ENCODE measurements at places on chromosomes 11 and 22. TPM values are rescaled to one million over a fixed set of nuclear protein-coding genes. Genes with fewer than 3 reads are reported as not detected.
A peak's percentile ranks its signal among the peaks of the same experiment; 100 is the strongest.

MMP11 gene
- 4.4 TPM for polyA plus RNA-seq

KRTAP5-10 gene
- polyA plus RNA-seq = 0.08 TPM

BLID gene
- polyA plus RNA-seq = not detected

DAGLA gene
- 1.2 TPM for polyA plus RNA-seq

TLCD5 gene
- 1.6 TPM for polyA plus RNA-seq

OR8H3 gene
- polyA plus RNA-seq = not detected

GRCh38 chr11:20669820-20670684 is 666 bp downstream of the NELL1 start:
- DNase-seq = no peak
- H3K27me3 ChIP-seq = peaks cover 89% of the 10 kb centered on the region
- H3K36me3 ChIP-seq = no peaks in the 10 kb centered on the region
- H3K4me1 ChIP-seq = no peaks in the 10 kb centered on the region
- no peak overlapping the region for H3K27ac ChIP-seq
- no peak overlapping the region for H3K4me3 ChIP-seq

- H3K36me3 ChIP-seq = no peaks in the 10 kb centered on the region
- DNase-seq = peak; percentile 88
- H3K27ac ChIP-seq = peak overlapping the region; percentile 50
- H3K4me3 ChIP-seq = no peak overlapping the region
- H3K27me3 ChIP-seq = no peaks in the 10 kb centered on the region
- peaks cover 96% of the 10 kb centered on the region for H3K4me1 ChIP-seq
Measured at GRCh38 chr11:114074546-114075343, 15.2 kb downstream of the ZBTB16 start.

DNA sequence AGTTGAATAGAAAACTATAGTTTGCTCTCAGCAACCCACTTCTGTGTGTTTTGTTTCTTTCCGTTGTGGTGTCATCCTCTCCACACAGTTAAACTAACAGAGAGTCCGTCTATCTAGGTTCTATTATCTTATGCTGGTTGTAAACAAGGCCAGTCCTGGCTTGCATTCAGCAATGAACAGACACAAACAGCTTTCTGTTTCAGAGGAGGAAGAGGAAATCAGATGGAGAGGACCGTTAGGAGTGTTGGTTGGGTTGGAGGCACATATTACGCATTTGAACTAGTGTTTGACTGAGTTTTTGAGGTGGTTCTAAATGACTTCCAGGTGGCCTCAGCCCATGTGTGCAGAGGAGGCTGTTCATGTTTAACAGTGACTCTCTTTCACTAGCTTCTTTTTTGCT is 129.5 kb upstream of the SORL1-AS1 start:
- no peaks in the 10 kb centered on the region for H3K27me3 ChIP-seq
- H3K36me3 ChIP-seq = no peaks in the 10 kb centered on the region

DNA sequence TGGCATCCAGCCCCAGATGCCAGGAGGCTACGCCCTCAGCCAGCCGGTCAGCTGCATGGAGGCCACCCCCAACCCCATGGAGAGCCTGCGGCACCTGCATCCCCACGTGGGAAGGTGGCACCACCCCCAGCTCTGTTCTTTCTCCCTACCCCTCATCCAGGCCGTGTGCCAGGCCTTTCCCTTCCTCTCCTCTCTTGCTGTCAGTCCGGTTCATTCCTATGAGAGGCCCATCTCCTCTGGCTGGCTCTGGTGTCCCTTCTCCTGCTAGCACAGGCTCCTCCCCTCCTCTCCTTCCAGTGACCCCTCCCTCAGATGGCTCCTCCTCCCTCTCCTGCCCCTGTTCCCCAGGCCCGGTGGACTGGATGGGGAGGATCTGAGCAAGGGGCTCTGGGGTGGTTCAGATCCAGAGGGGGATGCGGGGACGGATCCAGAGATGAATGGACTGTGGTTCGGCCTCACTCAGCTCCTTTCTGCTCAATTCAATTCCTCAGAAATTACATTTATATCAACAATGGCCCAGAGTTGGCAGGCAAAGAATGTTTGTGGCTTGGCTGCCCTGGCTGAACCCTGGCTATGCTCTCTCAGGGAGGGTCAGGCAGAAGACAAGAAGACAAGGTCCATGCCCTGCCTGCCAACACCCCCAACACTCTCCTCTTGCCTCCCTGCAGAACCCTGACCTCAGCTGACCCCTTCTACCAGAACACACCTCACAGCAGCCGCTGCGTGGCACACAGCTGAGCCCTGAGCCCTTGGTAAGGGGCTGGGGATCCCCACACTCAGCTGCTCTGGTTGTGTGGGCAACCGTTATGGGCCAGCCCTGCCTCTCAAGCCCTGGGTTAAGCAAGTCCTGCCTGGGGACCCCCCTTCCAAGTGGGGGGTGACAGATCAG is 18.5 kb upstream of the LRRC10B start:
- H3K27me3 ChIP-seq = no peaks in the 10 kb centered on the region
- no peak overlapping the region for H3K27ac ChIP-seq
- H3K4me3 ChIP-seq = no peak overlapping the region
- H3K36me3 ChIP-seq = no peaks in the 10 kb centered on the region
- no peak for DNase-seq
- peaks cover 29% of the 10 kb centered on the region for H3K4me1 ChIP-seq

DNA sequence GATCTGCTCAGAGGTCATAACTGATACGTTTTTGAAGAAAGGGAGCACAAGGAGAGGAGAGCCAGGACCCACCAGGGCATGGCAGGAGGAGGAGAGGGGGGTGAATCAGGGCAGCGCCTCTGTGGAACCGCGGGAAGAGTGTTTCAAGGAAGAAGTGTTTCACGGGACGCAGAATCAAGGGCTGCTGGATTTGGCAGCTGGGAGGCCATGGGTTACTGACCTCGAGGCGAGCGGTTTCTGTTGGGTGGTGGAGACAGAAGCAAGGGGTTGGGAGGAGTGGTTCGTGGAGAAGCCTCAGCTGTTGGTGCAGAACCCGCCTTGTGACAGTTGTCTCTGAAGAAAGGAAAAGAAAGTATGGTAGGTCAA is 13.1 kb downstream of the VPS26B start:
- no peaks in the 10 kb centered on the region for H3K27me3 ChIP-seq
- no peak for DNase-seq
- H3K4me3 ChIP-seq = no peak overlapping the region
- no peak overlapping the region for H3K27ac ChIP-seq
- peaks cover 41% of the 10 kb centered on the region for H3K36me3 ChIP-seq

- no peaks in the 10 kb centered on the region for H3K36me3 ChIP-seq
- no peak overlapping the region for H3K27ac ChIP-seq
- H3K27me3 ChIP-seq = no peaks in the 10 kb centered on the region
- H3K4me3 ChIP-seq = no peak overlapping the region
Measured at GRCh38 chr11:32178692-32179091, 87.8 kb downstream of the RCN1 start.

DNA sequence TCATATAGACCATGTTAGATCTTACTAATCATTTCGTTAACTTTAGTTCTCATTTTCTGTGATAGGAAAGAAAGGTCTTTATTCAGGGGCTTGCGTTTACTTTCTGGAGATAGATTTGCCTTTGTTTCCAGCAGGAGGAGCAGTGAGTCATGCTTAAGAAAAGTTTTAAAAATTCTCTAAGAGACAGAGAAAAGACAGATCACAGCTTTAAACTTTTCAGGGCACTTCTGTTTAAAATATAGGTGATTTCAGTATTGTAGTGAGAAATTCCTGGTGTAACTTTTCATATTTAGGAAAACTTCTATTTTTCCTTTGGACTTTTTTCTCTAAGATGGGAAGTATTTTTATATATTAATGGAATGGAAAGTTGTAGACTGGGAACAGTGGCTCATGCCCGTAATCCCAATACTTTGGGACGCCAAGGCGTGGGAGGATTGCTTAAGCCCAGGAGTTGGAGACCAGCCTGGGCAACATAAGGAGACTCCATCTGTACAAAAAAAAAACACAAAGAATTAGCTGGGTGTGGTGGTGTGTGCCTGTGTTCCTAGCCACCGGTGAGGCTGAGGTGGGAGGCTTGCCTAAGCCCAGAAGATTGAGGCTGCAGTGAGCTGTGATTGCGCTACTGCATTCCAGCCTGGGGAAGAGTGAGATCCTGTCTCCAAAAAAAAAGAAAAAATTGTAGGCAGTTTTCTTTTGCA is 60.3 kb downstream of the ATXN10 start:
- no peak overlapping the region for H3K4me3 ChIP-seq
- H3K27ac ChIP-seq = no peak overlapping the region
- DNase-seq = no peak
- H3K27me3 ChIP-seq = no peaks in the 10 kb centered on the region
- H3K4me1 ChIP-seq = no peaks in the 10 kb centered on the region

GRCh38 chr11:27244900-27245299 is 118.1 kb downstream of the CCDC34 start:
- peaks cover 5% of the 10 kb centered on the region for H3K27me3 ChIP-seq
- H3K36me3 ChIP-seq = no peaks in the 10 kb centered on the region
- no peak overlapping the region for H3K27ac ChIP-seq

- no peaks in the 10 kb centered on the region for H3K27me3 ChIP-seq
- H3K4me1 ChIP-seq = peaks cover 64% of the 10 kb centered on the region
- peak overlapping the region; percentile 59 for H3K27ac ChIP-seq
Measured at GRCh38 chr11:44978274-44978960, 27.7 kb upstream of the TP53I11 start.

- no peak for DNase-seq
- H3K4me1 ChIP-seq = no peaks in the 10 kb centered on the region
- no peak overlapping the region for H3K27ac ChIP-seq
- no peak overlapping the region for H3K4me3 ChIP-seq
- peaks cover 42% of the 10 kb centered on the region for H3K36me3 ChIP-seq
Measured at GRCh38 chr11:74138021-74138420, 32.8 kb downstream of the C2CD3 start.

- no peak for DNase-seq
- no peaks in the 10 kb centered on the region for H3K4me1 ChIP-seq
- H3K27ac ChIP-seq = no peak overlapping the region
- H3K36me3 ChIP-seq = no peaks in the 10 kb centered on the region
Measured at GRCh38 chr11:32297611-32298011, 137.7 kb downstream of the WT1 start.

DNA sequence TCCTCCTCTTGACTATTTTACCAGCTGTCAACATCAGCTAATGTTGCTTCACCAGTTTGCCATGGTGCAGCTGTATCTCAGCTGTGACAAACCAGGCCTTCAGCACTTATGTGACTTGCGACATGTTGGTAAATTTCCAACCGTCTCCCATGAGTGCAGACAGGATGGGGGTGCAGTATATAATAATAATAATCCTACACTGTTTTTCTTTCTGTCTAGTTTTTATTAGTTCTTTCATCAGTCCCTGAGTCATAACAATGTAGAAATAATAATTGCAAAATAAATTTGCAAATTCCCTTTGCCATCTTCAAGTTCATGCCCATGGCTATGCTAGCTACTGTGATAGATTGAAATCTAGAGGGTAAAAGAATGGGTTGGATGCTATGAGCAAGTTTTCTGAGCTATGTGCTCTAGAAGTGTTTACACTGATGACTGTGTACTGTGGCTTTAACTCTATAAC is 4.9 kb downstream of the MMP13 start:
- H3K27ac ChIP-seq = no peak overlapping the region
- H3K4me3 ChIP-seq = no peak overlapping the region
- H3K36me3 ChIP-seq = no peaks in the 10 kb centered on the region
- no peaks in the 10 kb centered on the region for H3K27me3 ChIP-seq

DNA sequence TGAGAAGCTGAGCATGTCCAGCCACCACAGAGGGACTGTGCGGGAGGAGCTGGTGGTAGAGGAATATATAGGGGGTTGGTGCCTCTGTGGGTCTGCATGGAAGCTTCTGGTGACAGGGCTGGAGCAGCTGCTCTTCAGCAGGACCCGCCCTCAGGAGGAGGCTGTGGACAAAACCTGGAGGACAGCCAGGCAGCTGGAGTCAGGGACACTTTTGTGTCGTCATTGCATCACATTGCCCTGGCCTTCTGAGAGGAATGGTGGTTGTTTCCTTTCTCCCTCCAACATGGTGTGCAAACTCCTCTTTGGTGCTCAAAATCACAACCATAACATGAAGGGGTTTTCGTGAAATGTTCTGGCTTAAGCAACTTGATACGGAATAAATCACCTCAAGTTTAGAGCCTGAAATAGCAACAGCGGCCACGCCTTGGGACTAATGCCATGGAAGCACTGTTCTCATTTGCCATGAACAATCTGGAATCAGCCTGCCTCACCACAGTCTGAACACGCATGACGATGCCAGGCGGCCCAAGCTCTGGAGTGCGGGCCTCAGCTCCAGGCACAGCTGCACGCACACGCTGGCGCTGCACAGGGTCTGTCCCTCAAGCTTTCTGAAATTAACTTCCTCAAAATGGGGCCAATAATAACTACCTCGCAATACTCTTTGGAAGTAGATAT is 17.1 kb upstream of the CSRP3 start:
- H3K27me3 ChIP-seq = no peaks in the 10 kb centered on the region
- no peak overlapping the region for H3K4me3 ChIP-seq
- no peak overlapping the region for H3K27ac ChIP-seq
- DNase-seq = no peak

GRCh38 chr11:8060801-8061554 is 20.0 kb upstream of the TUB start:
- H3K4me1 ChIP-seq = no peaks in the 10 kb centered on the region
- no peak overlapping the region for H3K27ac ChIP-seq
- peak; percentile 52 for DNase-seq
- H3K27me3 ChIP-seq = no peaks in the 10 kb centered on the region
- no peak overlapping the region for H3K4me3 ChIP-seq

- peaks cover 7% of the 10 kb centered on the region for H3K4me1 ChIP-seq
- no peak overlapping the region for H3K4me3 ChIP-seq
- DNase-seq = no peak
- no peaks in the 10 kb centered on the region for H3K27me3 ChIP-seq
- H3K27ac ChIP-seq = no peak overlapping the region
- H3K36me3 ChIP-seq = no peaks in the 10 kb centered on the region
Measured at GRCh38 chr11:103659743-103660142, 376.7 kb upstream of the DDI1 start.

GRCh38 chr11:120031612-120032600 is 106.0 kb downstream of the TRIM29 start:
- no peak overlapping the region for H3K4me3 ChIP-seq
- H3K27ac ChIP-seq = no peak overlapping the region
- no peaks in the 10 kb centered on the region for H3K27me3 ChIP-seq

- H3K36me3 ChIP-seq = no peaks in the 10 kb centered on the region
- DNase-seq = peak; percentile 32
- H3K27me3 ChIP-seq = no peaks in the 10 kb centered on the region
- no peak overlapping the region for H3K27ac ChIP-seq
- H3K4me3 ChIP-seq = no peak overlapping the region
Measured at GRCh38 chr22:28024422-28024888, 105.4 kb upstream of the PITPNB start.

DNA sequence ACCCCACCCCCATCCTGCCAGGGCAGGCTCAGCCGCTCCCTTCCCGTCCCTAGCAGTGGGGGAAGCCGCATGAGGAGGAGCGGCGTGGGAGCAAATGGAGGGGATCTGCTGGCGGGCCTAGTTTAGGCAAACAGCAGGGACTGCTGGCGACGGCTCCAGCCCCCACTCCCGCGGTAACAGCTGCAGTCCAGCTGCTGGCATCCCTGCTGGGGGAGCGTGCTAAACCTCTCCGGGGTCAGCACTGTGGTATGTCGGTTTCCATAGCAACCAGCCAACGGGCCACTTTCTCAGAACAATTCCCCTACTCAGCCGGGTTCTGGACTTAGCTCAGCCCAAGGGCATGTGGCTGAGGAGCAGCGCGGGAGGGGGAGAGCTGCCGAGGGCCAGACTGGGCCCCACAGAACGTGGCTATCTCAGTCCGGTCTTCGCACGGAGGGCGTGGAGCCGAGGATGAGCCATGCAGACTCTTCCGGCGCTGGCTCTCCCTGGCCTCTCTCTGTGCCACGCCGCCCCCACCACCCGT is 98.8 kb downstream of the PKNOX2 start:
- no peak overlapping the region for H3K27ac ChIP-seq
- peak; percentile 81 for DNase-seq
- no peak overlapping the region for H3K4me3 ChIP-seq

Measured in spleen (tissue), 13 donors.